ENCODE measurements at places on chromosomes 1 and 21. TPM values are rescaled to one million over a fixed set of nuclear protein-coding genes. Genes with fewer than 3 reads are reported as not detected.

GRCh38 chr1:224106568-224107281 lies 7.2 kb upstream of the FBXO28 start:
- no peak for DNase-seq

DNA sequence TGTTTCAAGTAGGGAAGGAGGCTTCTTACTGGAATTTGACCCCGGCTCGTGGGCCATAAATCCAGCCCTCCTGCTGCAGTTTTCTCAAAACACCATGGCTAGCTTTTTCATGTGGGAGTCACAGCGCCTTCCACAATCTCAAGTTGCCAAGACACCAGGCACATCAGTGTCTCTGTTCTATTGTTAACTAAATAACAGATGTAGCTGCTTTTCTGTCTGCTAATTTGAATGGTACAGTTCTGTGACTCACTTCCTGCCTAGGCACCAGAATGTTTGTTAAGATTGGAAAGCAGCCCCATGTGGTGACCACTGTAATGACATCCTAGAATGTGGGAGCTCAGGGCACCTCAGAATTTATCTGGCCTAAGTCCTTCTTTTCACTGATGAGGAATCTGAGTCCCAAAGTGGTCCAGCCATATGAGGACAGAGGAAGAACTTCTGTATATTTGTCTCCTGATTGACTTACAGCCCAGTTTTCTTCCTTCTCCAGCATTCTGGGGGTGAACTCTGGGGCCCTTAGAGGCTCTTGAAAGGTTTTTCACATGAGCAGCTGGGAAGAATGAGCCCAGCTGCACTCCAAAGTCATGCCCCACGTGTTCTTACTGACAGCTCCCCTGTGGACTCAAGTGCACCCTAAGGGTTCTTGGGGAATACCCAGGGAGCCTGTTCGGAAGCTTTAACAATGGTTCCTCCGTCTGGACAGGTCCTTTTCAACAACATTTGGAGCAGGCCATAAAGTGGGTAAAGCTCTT lies 27.5 kb downstream of the TRIM45 start:
- DNase-seq = no peak

DNA sequence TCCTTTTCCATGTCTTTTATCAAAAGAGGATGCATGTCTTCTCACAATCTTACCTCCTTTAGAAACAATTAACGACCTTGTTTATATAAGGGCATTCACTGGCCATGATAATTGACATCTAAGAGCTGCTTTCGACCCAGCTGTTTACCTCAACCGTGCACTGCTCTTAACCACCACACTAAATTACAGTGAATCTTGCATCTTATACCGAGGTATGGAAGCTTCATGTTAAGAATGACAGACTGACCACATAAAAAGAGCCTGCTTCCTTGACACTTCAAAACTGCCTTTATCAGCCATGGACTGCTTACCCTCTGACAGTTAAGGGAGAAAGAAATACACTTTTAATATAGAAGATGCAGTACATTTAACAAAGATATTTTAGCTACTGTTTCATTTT lies 301.7 kb upstream of the LYPLAL1 start:
- no peak for DNase-seq

GRCh38 chr1:9455487-9456234 lies 83.6 kb upstream of the SLC25A33 start:
- peak; percentile 81 for DNase-seq

DNA sequence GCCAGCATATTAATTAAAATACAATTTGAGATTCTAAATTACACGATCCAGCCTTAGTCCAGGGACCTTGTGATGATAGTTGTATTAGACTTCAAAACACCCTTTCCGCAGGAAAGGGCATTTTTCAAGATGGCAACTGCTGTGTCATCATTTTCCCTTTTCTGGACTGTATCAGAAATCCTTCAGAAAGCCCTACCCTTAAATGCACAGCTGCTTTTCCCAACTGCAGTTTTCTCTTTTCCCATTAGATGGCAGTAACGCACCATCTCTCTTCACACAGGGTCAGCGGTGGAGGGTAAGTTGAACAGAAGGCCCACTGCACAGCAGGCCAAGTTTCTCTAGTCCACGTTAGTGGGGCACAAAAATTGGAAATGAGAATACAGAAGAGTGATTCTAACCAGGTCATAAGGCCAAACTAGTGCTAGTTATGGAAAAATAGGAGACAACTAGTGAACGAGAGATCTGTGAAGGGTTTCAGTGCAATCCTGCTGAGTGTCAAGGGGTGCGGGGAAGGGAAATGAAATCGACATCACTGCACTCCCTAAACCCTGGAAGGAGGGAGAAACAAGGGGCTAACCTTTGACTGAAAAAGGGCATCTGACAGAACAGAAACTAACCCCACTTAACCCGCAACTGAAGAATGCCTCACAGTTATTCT lies 22.1 kb upstream of the TDRD10 start:
- peak; percentile 52 for DNase-seq

GRCh38 chr1:166377896-166378295 lies 211.1 kb upstream of the FAM78B start:
- DNase-seq = no peak

DNA sequence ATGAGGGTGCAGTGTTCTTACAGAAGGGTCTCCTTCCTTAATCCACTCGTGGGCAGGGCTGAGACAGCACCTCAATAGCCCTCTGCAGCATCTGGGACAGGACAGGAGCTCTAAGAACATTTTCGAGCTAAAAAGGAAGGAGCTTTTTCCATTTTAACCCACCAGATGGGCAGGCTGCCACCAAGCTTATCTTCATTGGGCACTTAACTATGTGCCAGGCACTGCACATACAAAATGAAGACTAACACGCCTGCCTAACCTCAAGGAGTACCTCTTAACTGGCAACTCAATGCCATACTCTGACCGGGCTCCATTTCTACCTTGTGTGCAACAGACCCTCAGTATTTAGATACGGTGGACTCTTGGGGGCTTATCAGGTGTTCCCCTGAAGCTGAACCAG lies 48.2 kb downstream of the SSBP3 start:
- DNase-seq = no peak

GRCh38 chr21:25963181-25963580 lies 207.4 kb downstream of the APP start:
- no peak for DNase-seq

GRCh38 chr1:223084464-223084866 lies 58.6 kb downstream of the TLR5 start:
- DNase-seq = no peak

DNA sequence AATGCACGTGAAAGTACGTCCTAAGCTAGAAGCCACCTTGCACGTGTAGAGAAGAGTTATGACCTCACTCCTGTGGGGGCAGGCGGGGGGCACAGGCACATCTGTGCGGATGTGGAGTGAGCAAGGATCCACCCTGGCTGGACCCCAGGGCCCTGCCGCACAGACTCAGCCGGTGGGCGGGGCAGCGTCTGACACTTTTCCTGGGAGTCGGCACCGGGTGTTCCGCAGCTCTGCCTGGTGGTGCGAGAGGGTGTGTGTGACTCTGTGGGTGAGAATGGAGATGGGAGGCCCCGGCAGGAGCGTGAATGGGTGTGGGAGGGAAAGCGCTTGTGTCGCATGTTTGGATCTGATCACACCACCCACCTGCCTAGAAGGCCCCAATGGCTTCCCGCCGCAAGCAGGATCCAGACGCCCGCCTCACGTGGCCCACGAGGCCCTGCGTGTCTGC lies 29.5 kb downstream of the RAP1GAP start:
- no peak for DNase-seq

DNA sequence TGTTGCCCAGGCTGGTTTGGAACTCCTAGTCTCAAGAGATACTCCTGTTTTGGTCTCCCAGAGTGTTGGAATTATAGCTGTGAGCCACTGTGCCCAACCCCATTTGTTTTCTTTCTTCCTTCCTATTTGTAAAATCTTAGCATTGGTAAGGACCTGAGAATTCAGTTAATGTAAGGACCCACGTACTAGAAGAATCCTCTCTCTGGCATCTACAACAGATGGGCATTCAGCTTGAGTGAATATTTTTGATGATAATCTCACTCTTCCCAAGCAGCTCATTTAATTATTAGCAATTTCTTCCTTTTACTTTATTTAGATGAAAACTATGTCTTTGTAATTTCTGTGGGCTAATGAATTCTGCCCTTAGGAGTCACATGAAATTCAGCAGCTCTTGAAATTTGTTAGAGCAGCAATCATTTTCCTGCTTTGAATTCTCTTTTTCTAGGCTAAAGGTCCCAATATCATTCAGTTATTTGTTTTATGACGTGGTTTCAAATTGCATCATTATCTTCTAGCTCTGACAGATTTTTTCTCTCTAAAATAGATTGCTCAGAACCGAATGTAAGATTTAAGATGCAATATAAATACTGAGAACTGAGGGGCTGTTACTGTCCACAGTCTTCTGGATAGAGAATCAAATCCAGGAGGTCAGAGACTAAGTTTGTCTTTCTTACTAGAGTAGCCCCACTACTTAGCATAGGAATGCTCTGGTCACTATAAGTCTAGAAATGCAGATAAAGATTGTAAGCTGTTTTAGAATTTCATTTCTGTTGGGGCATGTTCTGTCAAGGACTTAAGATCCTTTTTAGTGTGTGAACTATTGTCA lies 59.4 kb downstream of the EPB41 start:
- no peak for DNase-seq

- DNase-seq = no peak
Observed at GRCh38 chr1:108615544-108615943, 45.3 kb downstream of the HENMT1 start.

- no peak for DNase-seq
Observed at GRCh38 chr1:46003315-46003714, 129.1 kb downstream of the PIK3R3 start.

GRCh38 chr1:203558064-203558760 lies 64.3 kb downstream of the OPTC start:
- DNase-seq = peak; percentile 69

GRCh38 chr1:169046671-169047070 lies 59.8 kb upstream of the ATP1B1 start:
- DNase-seq = no peak

DNA sequence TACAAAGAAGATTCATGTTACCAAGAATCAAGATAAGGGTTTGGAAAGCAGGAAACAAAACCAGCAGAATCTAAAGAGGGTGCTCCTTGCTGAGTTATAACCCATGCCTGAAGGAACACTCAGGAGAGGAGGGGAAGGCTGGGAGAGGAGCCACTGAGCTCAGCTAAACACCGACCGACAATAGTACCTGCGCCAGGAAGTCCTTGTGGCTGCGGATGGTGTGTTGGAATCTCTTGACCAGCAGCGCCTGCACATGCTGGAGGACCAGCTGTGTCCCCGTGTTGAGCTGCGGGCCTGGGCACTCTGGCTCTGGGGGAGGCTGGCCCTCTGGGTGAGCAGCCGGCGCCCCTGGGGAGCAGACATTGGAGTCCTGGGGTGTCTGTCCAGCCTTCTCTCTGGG lies 89.4 kb downstream of the ABCA4 start:
- no peak for DNase-seq

DNA sequence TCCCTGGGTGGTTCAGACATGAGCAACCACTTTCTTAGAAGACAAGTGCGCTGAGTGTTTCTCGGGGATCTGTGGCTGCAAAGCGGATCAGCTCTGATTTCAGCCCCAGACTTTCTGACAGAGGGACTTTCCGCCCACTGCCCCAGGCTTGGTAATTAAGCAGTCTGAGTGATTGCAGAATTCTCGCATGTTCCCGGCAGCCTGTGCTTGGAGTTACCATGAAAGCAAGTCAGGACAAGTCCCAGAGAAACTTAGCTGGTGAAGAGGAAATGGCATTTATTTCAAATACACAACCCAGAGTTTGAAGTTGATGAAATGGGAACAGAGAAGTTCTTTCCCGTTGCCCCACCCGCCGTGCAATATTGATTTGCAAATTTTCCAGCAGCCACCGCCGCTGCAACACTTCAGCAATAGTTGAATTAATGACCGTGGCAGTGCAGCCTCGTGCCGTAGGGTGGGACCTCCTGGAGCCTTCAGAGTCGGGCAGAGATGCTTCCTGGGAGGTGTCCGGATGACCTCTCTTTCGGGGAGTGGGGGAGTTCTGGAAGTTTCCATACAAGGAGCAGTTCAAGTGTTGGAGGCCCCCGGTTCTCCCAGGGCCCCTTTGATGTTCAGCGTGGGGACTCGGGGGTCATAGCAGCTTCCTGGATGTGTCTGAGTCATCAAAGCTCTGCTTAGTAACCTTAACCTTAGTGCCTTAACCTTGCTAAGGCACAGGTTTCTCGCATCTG lies 134.7 kb downstream of the KAZN start:
- no peak for DNase-seq

DNA sequence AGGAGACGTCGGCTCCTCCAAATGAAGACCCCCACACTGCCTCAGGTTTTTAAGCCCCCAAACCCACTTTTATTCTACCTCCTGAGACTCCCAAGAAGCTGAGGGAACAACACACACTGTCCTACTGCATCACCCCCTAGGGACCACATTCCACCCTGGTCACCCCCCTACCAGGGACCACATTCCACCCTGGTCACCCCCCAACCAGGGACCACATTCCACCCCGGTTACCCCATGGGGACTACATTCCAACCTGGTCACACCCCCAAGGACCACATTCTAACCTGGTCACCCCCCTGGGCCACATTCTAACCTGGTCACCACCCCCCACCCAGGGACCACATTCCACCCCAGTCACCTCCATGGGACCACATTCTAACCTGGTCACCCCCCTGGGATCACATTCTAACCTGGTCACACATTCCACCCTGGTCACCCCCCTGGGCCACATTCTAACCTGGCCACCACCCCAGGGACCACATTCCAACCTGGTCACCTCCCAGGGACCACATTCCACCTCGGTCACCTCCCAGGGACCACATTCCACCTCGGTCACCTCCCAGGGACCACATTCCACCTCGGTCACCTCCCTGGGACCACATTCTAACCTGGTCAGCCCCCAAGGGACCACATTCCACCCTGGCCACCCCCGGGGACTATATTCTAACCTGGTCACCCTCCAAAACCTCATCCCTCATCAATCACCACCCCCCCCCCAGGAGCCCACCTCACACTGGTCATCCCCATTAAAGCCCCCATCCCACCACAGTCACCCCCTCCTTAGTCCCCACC lies 587.6 kb downstream of the NPHP4 start:
- no peak for DNase-seq

- no peak for DNase-seq
Observed at GRCh38 chr1:179881642-179882252, 338 bp upstream of the TOR1AIP1 start.

DNA sequence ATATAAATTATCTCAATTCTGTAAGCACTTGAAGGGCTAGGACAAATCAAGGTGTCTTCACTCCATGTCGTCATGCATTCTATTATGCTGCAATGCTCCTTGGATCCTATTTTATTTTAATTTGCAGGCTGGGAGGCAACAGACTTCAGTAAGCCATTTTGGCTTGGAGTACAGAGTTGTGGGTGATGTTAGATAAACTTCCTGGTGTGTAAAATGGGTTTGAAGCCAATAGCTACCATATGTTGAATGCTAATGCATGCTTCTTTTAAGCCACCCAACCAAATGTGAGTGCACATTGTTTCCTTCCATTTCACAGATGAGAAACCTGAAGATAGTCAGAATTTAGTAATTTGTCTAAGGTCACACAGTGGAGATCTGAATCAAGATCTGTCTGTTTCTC lies 482.8 kb downstream of the DISC1 start:
- no peak for DNase-seq

The ERICH3 gene
- not detected for total RNA-seq

The DIRAS3 gene
- total RNA-seq = 1.4 TPM

The CNIH4 gene
- 32.3 TPM for total RNA-seq

The HMCN1 gene
- 22.3 TPM for total RNA-seq

The KRTAP19-3 gene
- not detected for total RNA-seq

The PKLR gene
- not detected for total RNA-seq

The MANEAL gene
- 1.2 TPM for total RNA-seq
